Activated T-helper 1 cell treated with anti-CD3 and anti-CD28 coated beads, Interleukin-2, amount 50 U/mL, for 16 hours (primary cell): ENCODE measurements at places on chromosomes 2 and 18.

DNA sequence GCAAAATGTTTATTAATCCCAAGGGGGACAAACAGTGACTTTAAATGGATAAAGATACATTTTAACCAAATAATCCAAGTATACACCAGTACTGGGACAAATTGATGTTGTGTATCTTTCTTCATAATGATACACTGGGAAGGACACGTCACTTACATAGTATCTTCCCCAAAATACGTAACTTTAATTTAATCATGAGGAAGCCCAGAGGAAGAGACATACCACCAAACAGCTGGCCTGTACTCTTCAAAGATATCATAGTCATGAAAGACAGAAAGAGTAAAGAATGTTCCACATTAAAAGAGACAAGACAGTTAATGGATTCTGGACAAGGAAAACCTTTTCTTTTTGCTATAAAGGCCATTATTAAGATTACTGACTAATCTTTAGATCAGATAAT lies 37.1 kb downstream of the AGFG1 start:
- DNase-seq, result no peak

GRCh38 chr18:63267975-63268721 lies 51.4 kb downstream of the BCL2 start:
- DNase-seq, result no peak

DNA sequence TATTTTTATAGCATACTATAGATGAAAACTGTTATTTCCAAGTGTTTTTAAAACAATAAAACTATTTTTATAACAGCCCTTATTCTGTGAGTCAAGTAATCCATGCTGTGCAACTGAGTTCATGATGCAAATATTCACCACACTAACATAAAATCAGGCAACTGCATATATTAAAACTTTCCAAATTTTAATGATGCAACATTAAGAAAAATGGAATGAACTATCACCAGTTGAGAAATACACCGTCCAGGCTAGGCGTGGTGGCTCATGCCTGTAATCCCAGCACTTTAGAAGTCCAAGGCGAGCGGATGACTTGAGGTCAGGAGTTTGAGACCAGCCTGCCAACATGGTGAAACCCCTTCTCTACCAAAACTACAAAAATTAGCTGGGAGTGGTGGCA lies 114.5 kb downstream of the CDH2 start:
- no peak for DNase-seq

GRCh38 chr18:59140302-59140885 lies 710 bp downstream of the SEC11C start:
- DNase-seq, result no peak

GRCh38 chr2:3142961-3143571 lies 234.6 kb downstream of the EIPR1 start:
- no peak for DNase-seq

DNA sequence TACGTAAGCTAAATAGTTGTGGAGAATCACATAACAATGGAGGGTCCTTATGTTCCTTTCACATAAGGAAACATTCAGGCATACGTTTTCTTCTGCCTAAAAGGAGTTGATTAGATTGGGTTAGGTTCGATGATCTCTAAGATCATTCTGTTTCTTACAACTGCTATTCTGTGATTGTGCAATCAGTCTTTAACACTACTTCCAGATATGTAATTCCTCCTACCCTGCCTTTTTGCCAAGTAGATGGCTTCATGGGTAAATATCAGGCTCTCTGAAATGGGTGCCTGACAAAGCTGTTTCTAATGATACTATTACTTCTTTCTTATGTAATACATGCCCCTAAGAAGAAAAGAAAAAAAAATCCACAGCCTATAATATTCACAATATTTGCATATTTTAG lies 321.5 kb downstream of the XIRP2 start:
- DNase-seq, result no peak

- DNase-seq, result no peak
Measured at GRCh38 chr2:69380072-69380917, 6.7 kb downstream of the GFPT1 start.

- DNase-seq, result no peak
Measured at GRCh38 chr2:112835536-112836162, 930 bp downstream of the IL1B start.

DNA sequence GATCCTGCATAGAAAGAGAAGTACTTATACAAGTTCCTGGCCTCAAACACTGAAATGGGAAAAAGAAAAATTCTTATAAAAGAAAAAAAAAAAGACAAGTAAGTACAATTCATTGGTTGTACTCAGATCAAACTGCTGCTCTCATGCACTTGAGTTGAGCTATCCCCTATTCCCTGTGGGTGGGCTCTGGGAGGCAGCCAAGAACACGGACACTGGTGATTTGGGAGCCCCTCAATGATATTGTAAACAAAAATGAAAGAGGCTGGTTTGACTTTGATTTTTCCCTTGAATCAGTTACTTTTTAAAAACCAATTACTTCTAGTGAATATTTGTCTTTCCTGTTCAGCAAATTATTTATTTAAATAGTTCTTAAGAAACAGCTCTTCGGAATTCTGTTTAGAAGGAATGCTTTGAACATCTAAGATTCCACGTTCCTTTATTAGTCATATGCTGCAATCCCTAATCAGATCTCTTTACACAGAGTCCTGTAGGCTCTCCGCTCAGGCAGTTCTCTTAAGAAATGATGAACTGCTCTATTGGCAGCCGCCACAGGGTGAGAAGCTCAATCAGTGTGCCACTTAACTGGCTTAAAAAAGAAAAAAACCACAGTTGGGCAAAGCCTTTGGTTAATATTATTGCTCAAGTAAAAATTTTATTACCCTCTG lies 225.1 kb downstream of the TMEM182 start:
- DNase-seq, result no peak

GRCh38 chr2:118363604-118364003 lies 275.3 kb downstream of the INSIG2 start:
- no peak for DNase-seq

- no peak for DNase-seq
Measured at GRCh38 chr2:46643493-46643892, 164.1 kb downstream of the TMEM247 start.

DNA sequence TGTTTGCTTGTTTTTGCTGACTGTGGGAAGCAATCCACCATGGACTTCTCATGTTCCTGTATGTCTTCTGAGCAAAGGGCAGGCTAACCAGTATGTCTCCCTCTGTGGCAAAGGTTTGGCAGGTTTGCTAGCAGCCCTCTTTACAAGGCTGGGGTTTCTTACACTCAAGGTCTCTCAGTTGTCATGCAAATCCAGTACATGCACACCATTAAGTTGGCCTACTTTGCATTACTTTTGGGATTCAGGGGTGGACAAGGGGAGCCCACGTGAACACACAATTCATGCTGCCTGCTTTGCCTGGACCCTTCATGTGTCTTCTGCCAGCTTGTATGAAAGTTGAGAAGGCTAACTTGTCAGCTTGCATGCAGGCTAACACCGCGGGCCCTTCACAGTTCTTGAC lies 134.9 kb downstream of the LRRTM4 start:
- no peak for DNase-seq

DNA sequence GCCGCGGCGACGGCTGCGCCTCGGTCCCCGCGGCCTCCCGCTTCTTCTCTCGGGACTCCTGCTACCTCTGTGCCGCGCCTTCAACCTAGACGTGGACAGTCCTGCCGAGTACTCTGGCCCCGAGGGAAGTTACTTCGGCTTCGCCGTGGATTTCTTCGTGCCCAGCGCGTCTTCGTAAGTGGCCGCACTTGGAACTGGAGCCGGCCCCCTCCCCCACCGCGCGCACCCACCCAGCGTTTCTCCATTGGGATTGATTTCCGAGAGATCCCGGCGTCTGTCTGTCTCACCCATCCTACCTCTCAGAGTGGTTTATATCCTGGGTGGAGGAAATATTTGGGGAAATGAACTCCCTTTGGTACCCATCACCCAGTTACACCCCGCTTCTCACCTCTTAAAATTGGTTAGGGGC lies 498 bp downstream of the ITGAV start:
- DNase-seq, result no peak

GRCh38 chr2:44579837-44580230 lies 218.1 kb downstream of the CAMKMT start:
- DNase-seq, result no peak

GRCh38 chr2:86807133-86807467 lies 16.4 kb upstream of the CD8A start:
- DNase-seq, result no peak
